ENCODE measurements at places on chromosomes 2 and 18.

DNA sequence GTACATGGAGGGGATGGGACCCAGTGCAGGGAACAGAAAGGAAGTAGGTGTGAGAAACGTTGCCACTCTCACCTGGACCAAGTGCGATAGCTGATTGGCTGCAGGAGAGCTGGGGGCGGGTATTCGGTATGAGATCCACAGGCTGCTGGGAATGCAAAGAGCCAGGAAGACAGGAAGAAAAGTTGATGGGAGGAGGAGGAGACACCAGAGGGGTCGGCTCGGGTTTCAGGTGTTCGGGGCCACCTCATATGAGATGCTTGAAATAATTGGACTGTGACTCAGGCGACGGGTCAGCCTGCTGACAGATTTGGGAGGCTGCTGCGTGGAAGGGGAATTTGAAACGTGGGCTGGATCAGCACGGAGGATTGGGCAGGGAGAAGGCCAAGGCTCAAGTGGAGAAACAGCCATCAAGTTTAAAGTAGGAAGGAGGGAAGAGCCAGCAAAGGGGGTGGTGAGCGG lies 65.1 kb downstream of the MRPS9 start:
- no peak for DNase-seq

GRCh38 chr2:161418715-161419637 lies 2.9 kb downstream of the TBR1 start:
- DNase-seq, result no peak

DNA sequence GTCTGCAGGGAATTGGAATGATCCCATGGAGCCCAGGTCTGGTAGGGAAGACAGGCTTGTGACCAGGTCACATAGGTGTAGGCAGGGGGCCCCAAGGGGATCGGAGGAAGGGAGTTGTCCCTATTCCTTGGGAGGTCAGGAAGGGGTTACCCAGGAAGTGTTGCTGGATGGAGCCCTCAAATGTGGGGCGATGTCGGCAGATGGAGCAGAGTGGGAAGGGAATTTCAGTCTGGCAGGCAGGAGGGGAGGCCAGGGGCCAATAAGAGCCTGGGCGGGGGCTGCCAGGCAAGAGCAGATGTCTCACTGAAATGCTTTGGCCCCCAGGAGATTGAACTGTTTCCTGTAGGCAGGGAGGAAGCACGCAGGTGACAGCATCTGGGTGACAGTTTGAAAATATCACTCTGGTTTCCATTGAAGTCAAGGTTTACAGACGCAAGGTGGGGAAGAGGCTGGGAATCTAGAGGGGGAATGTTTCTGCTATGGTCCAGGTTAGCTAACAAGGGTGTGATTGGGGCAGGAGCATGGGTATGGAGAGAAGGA lies 81.5 kb upstream of the SMAD2 start:
- DNase-seq, result no peak

GRCh38 chr2:66031236-66031635 lies 403.7 kb upstream of the MEIS1 start:
- no peak for DNase-seq

GRCh38 chr2:15539999-15540398 lies 21.1 kb downstream of the NBAS start:
- DNase-seq, result no peak

GRCh38 chr2:27806311-27807059 lies 35.0 kb downstream of the MRPL33 start:
- no peak for DNase-seq

- peak; percentile 23 for DNase-seq
Observed at GRCh38 chr2:147182260-147182659, 662.6 kb upstream of the ACVR2A start.

- DNase-seq, result no peak
Observed at GRCh38 chr2:131037398-131038257, 55.6 kb downstream of the FAM168B start.

- DNase-seq, result no peak
Observed at GRCh38 chr2:128545829-128546228, 227.2 kb upstream of the HS6ST1 start.

GRCh38 chr2:239121600-239122012 lies 273.7 kb downstream of the TWIST2 start:
- DNase-seq, result no peak

GRCh38 chr18:70683263-70683662 lies 394.4 kb downstream of the SOCS6 start:
- no peak for DNase-seq

- DNase-seq, result no peak
Observed at GRCh38 chr2:74887960-74888700, 54.2 kb downstream of the HK2 start.

DNA sequence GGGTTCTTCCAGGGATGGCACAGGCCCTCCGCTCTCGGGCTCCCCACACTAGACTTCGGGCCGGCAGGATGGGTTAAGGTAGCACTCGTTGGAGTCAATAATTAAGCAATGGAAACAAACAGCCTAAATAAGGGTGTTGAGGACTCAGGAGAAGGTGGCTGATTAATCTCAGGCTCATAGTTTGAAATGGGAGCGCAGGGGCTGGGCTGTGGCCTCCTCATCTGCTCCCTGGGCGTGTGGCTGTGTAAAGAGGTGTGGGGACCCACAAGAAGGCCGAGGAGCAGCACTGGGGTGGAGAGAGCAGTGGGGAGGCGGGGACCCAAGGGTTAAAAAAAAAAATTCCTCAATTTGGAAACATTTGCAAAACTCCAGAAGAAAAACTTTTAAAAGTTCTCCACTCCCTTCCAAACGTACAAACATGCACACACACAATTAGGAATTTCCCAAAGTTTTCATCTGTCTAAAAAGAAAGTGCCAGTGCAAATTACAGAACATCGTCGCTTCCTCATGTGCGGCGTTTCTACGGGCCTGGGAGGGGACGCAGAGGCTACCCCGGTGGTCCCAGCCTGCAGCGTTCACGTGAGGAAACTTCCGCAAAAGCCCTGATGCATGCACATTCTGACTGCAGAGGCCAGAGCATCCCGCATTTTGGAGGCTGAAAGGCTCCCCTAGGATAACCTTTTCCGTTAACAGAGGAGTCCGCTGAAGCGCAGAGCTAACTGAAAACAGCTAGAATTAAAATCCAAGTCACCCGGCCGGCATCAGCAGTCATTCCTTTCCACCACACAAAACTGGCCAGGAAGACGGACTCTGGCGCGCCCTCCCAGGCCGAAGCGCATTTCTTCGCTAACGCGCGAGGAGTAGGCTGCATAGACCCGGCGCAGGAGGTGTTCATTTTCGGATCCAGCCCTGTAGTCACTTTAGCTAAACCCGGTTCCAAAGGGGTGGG lies 1.0 kb upstream of the TUBB6 start:
- DNase-seq, result no peak

DNA sequence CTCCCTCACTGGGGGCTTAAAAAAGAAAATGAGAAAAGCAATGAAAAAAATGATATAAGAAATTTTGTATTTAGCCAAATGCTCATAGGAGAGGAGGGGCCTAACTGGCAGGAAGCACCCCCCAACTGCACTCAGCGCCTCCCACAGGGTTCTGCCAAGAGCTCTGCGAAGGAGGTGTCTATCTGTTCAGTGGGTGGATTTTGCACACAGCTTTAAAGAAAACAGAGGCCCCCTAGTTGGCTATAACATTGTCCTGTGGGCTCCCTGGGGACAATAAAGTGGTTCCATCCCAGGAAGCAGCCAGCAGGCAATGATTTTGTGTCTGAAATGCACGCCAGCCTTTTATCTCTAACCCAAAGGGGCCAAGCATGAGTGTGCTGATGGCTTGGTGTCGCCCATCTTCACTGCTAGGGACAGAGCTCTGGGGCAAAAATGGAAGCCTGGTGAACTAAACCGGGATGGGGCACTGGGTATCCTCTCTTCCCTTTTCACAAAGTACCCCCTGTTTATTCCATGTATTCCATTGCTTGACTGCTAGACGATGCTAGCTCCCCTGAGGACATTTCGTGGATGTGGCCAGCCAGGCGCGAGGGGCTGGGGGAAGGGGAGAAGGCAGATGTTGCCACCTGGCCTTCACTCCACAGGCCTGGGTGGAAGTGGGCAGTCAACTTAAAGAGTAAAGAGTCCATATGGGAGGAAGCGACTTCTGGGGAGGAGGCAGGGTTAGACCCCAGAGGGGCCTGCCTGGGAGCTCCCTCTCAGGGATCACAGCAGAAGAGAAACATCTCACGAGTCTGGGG lies 205.7 kb downstream of the CYP26B1 start:
- no peak for DNase-seq

GRCh38 chr18:8654503-8655451 lies 45.5 kb downstream of the RAB12 start:
- no peak for DNase-seq

- DNase-seq, result no peak
Observed at GRCh38 chr2:86064006-86064405, 41.7 kb downstream of the POLR1A start.

DNA sequence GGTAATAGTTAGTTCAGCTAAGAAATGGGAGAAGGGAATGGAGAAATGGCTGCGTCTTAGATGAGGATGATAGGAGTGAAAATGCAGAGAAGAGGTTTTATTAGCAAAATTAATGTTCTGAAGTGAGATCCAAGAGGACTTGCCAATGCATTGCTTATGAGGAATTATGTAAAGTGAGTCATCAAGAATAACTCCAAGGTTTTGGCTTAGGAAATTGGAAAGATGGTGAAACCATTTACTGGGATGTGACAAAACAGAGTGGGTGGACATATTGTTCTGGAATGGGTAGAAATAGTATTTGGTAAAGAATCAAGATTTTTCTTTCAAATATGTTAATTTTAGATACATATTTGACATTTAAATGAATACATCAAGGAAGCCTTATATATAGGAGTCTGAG lies 306.6 kb upstream of the CYRIA start:
- DNase-seq, result no peak

DNA sequence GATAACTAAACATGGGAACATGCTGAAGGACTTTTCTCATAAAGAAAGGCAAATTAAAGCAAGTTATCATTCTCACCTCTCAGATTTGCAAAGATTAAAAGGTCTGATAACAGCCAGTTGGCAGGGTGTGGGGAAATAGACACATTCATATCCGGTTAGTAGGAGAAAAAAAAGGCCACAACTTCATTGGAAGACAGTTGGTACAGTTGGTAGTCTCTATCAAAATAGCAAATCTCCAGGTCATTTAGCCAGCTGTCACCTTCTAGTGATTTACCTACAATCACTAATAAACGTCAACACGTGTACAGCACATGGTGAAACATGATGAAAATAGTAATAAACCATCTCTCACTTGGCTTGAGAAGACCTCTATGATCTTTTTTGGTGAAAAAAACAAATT lies 16.6 kb downstream of the INPP5D start:
- no peak for DNase-seq

DNA sequence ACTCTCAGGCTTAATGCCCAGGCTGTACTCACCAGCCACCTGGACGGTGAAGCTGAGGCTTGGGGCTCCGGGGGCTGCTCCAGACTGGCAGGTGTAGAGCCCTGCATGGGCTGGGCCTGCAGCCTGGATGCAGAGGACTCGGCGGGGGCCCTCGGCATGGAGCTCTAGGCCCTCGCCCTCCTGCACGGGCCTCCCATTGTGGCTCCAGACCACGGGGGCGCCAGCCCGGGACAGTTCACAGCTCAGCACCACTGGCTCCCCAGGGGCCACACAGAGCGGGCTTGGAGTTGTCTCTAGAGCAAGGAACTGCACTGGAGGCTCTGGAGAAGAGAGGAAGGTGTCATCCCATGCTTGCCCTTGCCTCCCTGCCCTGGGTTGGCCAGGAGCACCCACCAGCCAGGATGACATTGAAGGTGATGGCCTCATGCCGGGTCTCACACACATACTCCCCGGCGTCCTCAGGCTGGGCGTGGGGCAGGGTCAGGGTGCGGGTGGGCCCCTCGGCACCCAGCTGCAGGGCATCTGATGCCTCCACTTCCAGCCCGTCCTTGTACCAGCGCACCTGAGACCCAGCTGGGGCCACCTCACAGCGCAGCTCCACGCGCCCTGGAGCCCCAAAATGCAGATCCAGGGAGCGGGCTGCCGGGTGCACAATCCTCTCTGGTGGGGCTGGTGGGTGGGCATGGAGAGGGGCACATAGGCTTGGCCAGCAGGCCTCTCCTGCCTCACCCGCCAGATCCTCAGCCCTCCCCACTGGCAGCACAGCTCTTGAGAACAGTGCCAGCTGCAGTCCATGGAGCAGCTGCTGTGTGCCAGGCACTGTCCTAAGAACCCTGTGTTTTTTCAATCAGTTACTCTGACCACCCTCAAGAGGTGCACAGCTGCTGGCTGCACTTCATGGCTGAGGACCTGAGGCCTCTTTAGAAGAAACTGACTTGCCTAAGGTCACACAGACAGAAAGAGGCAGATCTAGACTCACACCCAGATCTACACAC lies 13.3 kb downstream of the OBSL1 start:
- no peak for DNase-seq

- DNase-seq, result no peak
Observed at GRCh38 chr2:130851624-130852382, 15.1 kb downstream of the ARHGEF4 start.

DNA sequence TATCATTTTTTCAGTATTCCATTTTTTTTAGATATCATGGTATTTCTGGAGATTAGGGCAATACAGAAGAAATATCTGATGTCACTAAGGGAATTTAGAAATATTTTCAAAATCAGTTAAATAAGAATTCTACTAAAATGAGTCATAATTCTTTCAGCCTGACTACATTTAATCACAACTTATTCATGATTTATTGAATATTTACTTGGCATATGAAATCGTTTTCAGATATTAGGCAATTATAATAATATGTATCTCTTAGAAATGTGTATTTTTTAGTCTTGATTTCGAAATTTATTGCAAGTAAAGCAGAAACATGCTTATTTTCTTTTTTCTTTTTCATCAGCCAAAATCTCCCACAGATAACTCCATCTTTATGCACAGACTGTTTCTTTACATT lies 142.2 kb downstream of the CCDC102B start:
- no peak for DNase-seq

DNA sequence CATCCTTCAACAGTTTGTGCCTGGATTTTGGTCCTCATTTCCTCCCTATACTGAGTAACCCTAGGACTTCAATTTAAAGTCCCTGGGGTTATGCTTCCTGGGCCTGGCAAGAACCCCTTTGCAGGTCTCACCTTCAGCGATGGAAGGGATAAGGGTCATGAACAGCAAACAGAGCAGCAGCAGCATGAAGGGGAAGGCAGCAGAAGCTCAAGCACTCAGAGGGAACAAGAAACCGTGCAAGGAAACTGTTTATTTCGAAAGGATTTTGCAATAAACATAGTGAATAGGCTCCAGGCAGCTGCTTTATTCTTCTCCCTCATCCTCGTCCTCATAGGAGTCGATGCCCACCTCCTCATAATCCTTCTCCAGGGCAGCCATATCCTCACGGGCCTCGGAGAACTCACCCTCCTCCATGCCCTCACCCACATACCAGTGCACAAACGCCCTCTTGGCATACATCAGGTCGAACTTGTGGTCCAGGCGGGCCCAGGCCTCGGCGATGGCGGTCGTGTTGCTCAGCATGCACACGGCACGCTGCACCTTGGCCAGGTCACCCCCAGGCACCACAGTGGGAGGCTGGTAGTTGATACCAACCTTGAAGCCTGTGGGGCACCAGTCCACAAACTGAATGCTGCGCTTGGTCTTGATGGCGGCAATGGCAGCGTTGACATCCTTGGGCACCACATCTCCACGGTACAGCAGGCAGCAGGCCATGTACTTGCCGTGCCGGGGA lies 2.8 kb upstream of the TUBA4B start:
- no peak for DNase-seq

- no peak for DNase-seq
Observed at GRCh38 chr2:10885094-10885860, 26.5 kb upstream of the KCNF1 start.

GRCh38 chr18:45828917-45829811 lies 3.7 kb downstream of the SIGLEC15 start:
- no peak for DNase-seq

- DNase-seq, result no peak
Observed at GRCh38 chr2:151906633-151906998, 78.4 kb upstream of the ARL5A start.

GRCh38 chr18:7784171-7784570 lies 217.1 kb downstream of the PTPRM start:
- no peak for DNase-seq
